ENCODE measurements at places on chromosomes 3 and 15.

DNA sequence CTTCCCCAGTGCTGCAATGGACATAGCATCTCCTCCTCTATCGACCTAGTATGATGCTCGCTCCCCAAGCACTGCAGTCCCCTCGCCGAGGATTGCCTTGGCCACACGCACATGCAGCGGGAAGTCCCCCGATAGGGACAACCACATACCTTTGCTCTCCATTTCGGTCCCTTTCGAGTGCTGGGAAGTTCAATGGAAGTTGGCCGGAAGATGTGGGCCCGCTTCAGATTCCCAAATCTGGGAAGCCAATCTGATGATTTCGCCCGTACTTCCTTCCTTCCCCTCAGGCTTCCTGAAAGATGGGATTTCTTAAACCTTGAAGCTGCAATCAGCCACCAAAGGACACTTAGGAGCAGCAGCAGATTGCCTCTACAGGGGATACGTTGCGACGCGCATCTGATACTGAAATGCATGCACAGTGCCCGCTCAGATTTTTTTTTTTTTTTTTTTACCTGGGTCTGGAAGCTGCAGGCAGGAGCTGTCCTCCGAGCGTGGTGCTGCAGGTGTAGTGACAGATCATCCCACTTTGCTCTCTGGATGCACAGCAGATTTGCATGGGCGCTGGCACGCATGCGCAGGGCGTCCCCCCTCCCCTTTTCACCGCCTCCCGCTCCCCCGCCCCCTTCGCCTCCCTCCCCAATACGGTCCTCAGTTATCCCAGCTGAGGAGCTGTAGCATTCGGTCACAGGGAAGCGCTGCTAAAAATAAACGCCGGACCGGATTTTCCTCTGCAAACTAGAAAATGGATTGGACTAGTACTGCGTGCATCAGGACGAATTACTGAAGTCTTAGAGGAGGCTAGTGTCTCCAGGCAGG is at the start of gene FGF12:
TSS of gene FGF12 (minus strand) at position 510 of the 816 bp plus-strand sequence.
- DNase-seq = no peak

DNA sequence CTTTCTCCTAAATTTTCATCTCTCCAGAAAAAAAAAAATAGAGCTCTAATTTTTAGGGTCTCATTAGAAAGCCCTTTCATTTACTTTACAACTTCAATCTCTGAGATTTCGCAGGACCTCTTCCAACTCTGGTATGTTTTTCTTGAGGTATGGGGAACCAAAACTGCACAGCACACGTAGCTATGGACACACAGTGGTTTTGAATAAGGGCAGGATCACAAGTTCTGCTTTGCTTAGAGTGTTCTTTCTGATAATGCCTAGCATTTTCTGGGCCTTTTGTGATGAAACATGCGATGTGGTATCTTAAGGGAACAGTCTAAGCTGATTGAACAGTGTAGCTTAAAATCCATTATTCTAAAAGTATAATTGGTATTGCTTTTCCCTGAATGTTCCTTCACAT is 25.3 kb downstream of the ZNF592 start:
- DNase-seq = no peak

DNA sequence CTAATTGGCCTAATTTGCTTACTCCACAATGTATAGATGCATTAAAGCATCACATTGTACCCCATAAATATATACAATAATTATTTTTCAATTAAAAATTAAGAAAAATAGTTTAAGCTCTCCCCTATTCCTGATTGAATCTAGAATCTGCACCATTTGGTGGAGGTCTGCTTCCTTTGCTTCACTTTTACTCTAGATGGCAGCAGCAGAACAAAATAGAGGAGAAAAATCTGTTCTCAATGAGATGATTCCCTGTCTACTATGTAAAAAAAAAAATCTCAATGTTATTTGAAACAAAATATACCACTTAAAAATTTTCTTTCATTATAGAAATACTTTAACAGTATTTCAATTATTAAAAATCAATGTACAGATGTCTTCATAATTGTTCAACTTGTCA is 109.6 kb upstream of the FXR1 start:
- no peak for DNase-seq

GRCh38 chr3:147391781-147392624 is 14.3 kb downstream of the ZIC4 start:
- DNase-seq = no peak

DNA sequence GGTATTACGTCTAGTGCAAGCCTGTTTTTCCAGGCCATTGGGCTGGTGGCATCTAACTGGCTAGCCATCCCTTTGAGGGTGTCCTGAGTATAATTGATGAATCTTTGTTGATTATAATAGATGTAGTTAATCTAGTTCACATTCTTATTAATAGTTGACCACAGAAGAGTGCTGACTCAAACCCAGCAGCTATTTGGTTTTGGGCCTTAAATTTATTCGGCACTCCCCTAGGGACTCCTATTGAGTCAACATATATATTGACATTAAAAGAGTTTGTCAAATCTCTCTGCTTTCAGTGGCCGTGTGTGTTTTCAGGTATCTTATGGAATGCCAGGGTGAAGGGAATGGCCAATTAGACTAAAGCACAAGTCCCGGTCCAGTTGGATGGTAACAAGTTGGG is 19.7 kb downstream of the ARL8B start:
- DNase-seq = no peak

- DNase-seq = no peak
Observed at GRCh38 chr15:96106628-96107027, 223.9 kb upstream of the NR2F2 start.

GRCh38 chr15:65785151-65785550 is 6.9 kb downstream of the DENND4A start:
- no peak for DNase-seq

- DNase-seq = no peak
Observed at GRCh38 chr15:62569460-62570404, 404.6 kb upstream of the C2CD4B start.

DNA sequence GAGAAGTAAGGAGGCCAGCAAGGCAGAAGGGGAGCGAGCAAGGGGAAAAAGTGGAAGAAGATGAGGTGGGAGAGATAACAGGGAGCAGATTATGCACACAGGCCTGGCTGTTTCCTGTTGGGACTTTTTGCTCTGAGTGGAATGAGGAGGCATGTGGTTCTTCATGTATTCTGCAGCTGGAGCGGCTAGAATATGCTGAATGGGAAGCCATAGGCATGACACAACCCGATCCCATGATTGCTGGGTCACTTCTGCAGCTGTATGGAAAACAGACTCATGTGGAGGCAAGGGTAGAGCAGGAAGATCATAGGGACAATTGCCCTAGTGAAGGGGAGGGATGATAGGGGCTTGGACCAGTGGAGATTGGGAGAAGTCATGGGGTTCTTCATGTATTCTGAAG is 206.0 kb upstream of the SUCLG2 start:
- DNase-seq = no peak

DNA sequence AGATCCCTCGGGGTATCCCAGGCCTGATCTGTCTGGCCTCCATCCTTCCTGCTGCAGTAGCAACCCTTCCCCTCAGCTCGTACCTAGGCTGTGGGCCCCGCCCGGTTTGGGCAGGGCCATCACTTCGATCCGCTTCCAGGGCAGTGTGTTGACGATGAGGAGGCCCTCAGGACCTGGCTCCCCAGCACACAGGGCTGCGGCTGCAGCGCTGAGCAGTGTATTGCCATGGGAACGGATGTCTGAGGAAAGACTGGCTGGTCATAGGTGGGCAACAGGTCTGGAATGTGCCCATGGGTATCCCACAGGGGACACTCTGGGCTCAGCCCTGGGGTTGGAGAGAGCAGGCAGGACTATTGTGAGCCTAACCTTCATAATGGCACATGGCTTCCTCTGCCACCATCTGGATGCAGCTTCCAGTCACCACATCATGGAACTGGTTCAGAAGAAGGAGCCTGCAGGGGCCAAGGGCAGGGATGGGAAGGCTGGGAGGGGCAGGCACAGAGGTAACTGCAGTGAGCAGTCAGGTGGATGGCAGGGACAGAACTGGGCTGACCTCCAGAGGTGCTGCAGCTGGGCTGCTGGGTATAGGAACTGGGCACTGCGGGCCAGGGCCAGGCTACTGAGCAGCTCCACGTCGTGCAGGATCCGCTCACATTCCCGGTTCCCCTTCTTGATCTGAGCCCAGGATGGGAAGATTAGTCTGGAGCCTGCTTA is 8.7 kb downstream of the MAN2C1 start:
- DNase-seq = no peak

DNA sequence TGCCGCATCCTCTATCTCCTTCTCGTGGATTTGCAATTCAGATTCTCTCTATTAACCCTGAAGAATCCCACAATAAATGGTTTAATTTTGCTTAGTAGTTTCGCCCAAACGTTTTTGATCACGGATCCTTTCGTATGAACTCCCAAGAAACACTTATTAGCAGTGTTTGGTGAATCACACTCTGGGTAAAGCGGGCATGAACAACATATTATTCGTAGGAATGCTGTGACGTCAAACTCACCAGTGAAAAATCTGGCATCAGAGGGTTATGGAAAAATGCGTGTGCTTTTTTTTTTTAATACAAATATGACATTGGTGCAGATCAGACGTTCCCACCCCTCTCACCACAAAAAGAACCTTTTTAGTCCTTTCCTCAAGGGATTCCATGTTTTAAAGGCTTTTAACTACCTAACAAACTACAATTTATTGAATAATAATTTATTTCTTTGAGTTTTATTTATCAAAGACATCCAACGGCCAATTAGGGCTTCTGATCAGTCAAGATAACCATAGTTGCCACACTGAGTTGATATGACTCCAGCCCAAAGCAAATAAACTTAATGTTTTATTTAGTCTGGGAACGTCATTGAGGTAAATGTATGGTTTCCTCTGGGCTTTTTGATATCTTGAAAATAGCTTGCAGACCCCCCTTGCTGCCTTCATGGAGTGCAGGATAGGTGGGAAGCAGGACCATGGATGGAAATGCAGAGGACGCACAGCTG is 45.5 kb upstream of the CGNL1 start:
- no peak for DNase-seq

GRCh38 chr3:16177962-16178627 is 3.6 kb downstream of the GALNT15 start:
- peak; percentile 52 for DNase-seq

GRCh38 chr3:170360916-170361315 is 3.4 kb downstream of the SKIL start:
- DNase-seq = no peak

All from activated T-cell treated with anti-CD3 and anti-CD28 coated beads for 24 hours (primary cell).